ENCODE measurements at places on chromosomes 2 and 18. TPM values are rescaled to one million over a fixed set of nuclear protein-coding genes. Genes with fewer than 3 reads are reported as not detected.

LYG2 gene
- total RNA-seq: not detected

GRCh38 chr18:38198526-38198925 lies 632.9 kb upstream of the CELF4 start:
- DNase-seq: no peak

DNA sequence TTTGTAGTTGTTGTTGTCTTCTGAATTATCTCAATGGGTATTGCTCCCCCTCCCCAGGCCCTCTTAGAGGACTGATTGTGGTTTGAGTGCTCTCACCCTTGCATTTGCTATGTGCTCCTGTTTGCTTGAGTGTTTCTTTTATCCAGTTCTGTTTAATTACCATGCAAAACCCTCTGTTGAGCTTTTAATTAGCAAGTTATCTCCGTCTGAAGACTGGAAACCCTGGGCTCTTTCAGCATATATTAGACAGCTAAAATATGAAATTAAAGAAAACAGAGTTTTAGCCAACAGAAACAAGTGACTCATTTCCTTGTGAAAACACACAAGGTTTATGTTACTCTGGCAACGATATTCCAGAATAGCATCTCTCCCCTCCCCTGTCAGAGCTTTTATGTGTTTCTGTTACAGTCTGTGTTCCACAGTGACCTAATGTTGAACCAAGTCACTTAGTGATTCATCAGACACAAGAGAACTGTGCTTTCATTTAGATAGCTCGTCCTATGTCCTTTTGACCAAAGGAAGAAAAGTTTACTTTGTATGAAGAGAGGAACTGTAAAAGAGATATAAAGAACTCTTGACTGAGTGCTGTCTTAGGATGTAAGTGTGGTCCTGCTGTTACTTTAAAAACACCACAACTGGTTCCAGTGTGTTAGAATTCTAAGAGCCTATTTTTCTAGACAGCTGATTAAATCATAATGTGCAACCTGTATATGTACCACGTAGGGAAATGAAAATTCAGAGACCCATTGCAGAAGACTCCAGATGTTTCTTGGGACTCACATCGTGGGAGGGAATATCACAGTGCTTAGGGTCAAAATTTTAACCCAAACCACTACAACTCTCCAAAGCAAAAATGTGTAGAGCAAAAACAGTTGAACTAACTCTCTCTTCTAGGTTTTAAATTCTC lies 172.8 kb upstream of the RBMS1 start:
- no peak for DNase-seq

GRCh38 chr2:218471982-218472381 lies 53.1 kb downstream of the VIL1 start:
- DNase-seq: no peak

GRCh38 chr2:69724540-69725159 lies 17.3 kb upstream of the ANXA4 start:
- DNase-seq: peak; percentile 91

Data from activated CD8-positive, alpha-beta T cell treated with anti-CD3 and anti-CD28 coated beads, Interleukin-2, amount 10 ng/mL, durations not matched to agents 7 days and 5 days (primary cell).